ENCODE measurements at places on chromosomes 5 and 9.

DNA sequence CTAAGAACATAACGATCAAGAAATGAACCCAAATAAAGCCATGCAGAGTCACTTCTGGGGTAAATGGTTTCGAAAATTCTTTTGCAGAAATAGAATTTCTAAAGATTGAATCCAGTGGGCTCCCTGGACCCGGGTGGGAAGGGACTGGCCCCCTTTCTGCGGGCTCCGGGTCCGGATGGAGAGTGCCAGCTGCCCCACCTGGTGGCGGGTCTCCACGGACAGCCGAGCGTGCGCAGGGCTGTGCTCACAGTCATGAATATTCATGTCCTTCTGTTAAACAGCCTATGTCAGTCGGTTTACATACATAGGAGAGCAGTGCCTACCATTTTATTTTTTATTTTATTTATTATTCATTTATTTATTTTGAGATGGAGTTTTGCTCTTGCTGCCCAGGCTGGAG, 4.7 kb upstream of the PPP1R26 start:
- DNase-seq: no peak

DNA sequence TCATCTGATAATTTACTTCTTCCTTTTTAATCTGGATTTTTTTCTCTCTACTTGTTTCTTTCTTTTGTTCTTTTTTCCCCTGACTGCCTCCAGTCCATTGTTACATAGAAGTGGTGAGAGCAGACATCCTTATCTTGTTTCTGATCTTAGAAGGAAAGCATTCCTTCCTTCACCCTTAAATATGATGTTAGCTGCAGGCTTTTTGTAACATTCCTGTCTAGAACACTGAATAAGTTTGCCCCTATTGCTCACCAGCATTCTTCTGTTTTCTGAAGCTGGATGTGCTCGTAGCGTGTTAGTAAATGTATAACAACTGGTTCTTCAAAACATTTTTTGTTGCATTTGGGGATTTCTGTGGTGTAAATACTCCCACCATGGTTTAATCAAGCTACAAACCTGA, 136.7 kb upstream of the NFIL3 start:
- no peak for DNase-seq

DNA sequence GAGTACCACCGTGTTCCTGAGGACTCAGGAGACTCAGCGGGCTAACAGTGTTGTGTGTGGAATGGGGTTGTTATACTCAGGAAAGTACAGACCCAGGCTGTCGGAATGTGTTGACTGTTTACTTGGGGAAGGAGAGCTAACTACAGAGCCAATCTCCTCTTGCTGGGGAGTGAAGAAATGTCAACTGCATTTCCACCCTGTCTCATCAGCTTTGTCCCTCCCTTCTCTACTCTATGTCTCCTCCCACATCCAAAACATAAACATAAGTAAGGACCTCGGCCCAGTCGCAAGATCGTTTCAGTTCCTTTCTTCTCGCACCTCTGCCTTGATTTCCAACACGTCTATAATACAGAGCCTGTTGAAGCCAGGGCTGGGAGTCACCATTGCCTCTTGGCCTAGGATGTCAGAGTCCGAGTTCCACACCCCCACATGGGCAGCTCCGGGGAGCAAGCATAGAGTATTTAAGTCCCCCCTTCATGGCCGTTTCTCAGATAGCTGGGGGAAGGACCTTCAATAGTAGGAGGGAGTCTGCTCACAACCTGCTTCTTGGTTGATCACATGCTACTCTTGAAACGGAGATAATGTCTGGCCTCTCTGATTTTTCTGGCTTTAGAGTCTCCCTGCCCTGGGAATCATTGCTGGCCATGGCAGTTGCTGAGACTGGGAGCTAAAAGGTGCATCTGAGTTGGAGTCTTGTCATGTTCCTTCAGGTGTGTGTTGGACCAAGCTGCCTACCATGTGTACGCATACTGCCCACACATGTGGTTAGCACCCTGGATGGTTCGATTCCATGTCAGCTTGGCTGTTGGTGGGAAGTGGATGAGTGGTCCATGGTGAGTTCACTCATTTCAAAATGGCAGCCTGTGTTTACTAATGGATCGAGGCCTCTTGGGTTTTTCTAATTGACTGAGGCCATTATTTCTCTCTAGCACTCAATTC, 147.3 kb downstream of the MTX3 start:
- DNase-seq: no peak

DNA sequence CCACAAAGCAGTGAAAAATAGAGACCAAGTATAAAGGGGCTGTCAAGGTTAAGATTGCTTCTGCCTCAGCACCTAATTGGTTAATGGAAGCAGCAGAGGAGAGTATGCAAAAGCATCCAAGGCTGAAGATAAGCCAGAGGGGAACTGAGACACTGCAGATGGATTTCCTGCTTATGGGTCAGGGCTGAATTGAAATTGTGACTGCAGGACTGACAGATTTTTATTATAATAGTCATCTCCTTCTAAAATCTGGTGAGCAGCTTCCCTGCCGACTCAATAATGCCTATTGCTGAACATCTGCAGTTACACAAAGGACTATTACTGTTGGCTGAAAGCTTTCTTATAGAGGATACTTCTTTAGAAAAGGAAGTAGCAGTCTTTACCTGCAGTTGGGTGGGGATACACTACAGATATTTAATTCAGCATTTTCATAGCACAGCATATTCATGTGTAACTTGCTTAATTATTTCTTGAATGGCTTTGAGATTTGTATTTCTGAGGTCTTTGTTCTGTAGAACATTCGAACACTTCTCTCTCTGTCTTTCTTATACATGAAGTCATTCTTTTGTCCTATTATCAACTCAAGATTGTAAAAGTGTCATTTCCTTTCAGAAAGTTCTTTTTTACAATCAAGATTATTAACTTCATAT, 363.0 kb upstream of the RIOK2 start:
- DNase-seq: no peak

DNA sequence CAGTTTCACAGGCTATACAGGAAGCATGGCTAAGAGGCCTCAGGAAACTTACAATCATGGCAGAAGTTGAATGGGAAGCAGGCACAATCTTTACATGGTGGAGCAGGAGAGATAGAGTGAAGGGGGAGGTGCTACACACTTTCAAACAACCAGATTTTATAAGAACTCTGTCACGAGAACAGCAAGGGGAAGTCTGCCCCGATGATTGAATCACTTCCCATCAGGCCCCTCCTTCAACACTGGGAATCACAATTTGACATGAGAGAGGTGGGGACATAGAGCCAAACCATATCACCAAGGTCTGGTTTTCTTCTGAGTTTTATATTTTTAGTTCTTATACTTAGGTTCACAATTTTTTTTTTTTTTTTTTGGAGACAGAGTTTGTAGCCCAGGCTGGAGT, 16.1 kb downstream of the ZCCHC9 start:
- no peak for DNase-seq

GRCh38 chr9:26684029-26684428, 208.6 kb downstream of the CAAP1 start:
- DNase-seq: no peak

DNA sequence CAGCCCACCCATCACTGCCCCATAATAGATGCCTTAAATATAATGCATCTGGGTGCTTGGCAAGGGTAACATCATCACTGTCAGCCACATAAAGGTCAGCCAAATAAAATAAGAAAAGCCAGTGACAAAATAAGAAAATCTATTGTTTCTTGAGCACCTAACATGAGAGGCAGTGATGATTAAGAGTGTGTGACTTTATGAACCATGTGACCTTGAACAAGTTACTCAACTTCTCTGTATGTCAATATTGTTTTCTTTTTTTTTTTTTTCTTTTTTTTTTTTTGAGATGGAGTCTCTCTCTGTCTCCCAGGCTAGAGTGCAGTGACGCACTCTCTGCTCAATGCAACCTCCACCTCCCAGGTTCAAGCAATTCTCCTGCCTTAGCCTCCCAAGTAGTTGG, 98.7 kb downstream of the CDK5RAP2 start:
- DNase-seq: no peak

GRCh38 chr9:136187683-136188586, 17.0 kb downstream of the LHX3 start:
- DNase-seq: no peak

GRCh38 chr5:2905741-2906140, 154.3 kb upstream of the IRX2 start:
- no peak for DNase-seq

- DNase-seq: no peak
These were observed 41.9 kb downstream of the ZNF354A start for GRCh38 chr5:178688551-178688950.

- DNase-seq: no peak
These were observed 1.4 kb upstream of the PKD2L2 start for GRCh38 chr5:137887831-137888230.

Measured in bone marrow (tissue), 2 donors.